ENCODE measurements at places on chromosomes 5 and 9.

- no peak for DNase-seq
Observed at GRCh38 chr9:17121264-17121663, 13.6 kb upstream of the CNTLN start.

GRCh38 chr9:7456377-7456776 lies 343.2 kb downstream of the DMAC1 start:
- DNase-seq = no peak

DNA sequence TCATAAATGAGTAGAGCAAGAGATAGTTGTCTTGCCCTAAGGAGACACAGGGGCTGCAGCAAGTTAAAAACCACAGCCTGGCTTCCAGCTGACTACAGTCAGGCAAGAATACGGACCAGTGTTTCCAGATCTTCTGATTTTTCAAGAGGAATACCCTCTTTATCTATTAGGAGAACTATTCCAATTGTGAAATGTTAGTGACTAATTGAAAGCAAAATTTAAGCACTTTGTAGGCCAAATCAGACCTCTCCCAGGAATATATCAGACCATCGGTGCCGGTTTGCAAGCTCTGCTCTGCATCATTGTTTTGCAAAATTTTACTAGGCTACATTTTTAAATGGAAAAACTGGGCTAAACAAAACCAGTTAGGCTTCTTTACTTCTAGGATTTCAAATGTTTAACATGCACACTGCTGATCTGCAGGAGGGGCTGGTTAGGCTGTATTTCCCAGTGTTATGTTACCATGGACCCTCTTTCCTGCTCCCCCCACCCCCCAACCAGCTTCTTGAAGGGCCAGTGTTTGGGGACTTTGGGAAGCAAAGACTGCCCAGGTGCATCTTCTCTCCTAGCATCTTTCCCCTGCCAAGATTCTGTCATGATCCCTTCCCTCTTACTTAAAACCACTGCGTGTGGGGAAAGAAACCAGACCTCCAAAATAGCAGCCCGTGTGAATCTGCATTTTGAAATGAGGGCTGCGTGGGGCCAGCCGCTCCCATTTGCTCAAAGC lies 1.1 kb upstream of the ARSI start:
- no peak for DNase-seq

DNA sequence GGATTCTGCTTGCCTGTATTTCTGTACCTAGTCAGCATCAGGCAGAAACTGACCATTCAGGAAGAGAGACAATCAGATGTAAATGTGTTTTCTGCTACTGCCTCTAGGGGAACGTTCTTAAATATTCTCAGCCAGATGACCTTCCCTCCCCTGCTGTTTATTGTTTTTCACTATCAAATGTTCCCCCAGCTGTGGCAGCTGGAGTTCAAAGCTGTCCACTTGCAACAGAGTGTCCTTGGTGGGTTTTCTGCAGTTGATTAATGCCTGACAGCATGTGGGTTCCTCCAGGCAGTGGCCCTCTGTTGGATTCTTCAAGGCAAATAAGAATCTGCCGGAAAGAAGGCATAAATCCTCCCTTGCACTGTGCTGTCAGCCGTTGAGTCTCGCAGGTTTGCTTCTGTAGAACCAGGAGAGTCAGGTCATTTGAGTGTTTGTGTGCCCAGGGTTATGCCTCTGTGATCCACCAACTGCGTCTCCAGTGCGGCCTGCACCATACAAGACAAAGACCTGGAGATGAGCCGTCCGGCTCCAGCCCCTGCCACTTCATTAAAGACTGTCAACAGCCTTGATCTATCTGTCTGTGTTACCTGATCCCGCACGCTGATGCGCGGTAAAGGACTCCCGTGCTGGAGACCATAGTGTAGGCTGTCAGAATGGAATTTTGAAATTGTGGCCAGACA lies 203.4 kb downstream of the GADD45G start:
- no peak for DNase-seq

- no peak for DNase-seq
Observed at GRCh38 chr9:99752417-99753109, 69.1 kb upstream of the NR4A3 start.

GRCh38 chr9:35675204-35675603 lies 1.5 kb downstream of the CA9 start:
- DNase-seq = no peak

DNA sequence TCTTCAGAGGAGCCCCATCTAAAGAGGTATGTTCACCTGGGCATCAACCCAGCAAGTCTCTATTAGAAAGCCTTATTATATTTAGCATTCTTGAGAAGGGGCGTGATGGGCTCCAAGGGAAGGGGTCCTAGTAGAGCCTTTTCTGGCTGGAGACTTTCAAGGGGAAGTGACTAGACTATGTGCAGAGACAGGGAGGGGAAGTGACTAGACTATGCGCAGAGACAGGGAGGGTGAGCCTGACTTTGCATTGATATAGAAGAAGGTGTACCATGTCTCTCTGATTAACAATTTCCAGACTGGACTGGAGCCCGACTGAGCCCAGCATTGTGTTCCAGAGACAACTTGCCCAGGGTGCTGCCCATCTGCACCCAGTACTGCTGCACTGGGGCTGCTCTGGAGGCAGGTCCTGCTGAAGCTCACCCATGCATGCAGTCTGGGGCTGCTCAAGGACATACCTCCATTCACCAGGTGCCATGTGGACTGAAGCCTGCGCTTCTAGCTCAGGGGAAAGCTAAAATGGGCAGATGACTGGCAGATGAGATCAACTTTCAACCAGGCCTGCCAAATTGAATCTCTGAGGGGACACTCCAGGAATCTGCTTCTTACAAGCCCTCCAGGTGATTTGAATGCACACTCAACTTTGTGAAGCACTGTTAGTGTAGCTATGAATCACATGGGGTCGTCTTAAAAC lies 83.0 kb upstream of the GNA14 start:
- DNase-seq = no peak

GRCh38 chr5:42090162-42090561 lies 165.1 kb downstream of the FBXO4 start:
- DNase-seq = no peak

DNA sequence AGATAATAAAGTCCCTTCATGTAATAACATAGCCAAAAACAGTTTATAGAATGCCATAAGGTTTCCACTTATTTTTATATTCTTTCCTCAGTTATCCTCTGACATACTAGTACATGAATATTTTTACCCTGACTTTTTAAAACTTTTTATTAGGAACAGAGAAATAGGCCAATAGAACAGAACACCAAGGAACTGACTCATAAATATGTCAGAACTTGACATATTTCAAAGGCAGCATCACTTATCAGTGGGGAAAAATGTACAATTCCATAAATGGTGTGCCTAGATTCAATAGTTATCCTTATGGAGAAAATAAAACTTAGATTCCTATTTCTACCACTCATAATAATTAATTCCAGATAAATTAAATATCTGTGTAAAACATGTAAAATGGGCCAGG lies 9.4 kb downstream of the STARD4 start:
- DNase-seq = no peak

GRCh38 chr9:130714586-130715110 lies 21.1 kb downstream of the EXOSC2 start:
- no peak for DNase-seq

- DNase-seq = no peak
Observed at GRCh38 chr5:439181-439580, 3.8 kb upstream of the EXOC3 start.

GRCh38 chr5:153901449-153901848 lies 137.3 kb downstream of the FAM114A2 start:
- DNase-seq = no peak

- no peak for DNase-seq
Observed at GRCh38 chr5:168187614-168188013, 103.8 kb upstream of the WWC1 start.

- no peak for DNase-seq
Observed at GRCh38 chr5:171895081-171895480, 109.5 kb downstream of the SMIM23 start.

DNA sequence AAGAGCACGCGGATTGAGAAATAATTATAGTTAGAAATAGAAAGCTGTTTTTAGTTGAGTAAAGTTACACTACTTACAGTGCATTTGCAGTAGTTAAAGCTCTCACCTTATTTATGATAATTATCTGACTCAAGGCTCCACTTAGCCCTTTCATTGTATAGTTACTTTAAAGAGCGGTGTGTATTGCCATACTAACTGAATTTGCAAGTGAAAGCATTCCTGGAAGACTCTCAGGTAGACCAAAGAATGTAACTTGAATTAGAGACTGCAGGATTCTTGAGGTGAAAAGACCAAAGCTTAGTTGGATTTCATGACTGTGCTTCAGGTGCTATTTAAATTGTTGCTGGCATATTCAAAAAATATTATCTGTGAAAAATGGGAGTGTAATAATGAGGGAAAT lies 4.2 kb upstream of the RASA1 start:
- no peak for DNase-seq

GRCh38 chr5:25453500-25453899 lies 808.7 kb upstream of the CDH10 start:
- DNase-seq = no peak

DNA sequence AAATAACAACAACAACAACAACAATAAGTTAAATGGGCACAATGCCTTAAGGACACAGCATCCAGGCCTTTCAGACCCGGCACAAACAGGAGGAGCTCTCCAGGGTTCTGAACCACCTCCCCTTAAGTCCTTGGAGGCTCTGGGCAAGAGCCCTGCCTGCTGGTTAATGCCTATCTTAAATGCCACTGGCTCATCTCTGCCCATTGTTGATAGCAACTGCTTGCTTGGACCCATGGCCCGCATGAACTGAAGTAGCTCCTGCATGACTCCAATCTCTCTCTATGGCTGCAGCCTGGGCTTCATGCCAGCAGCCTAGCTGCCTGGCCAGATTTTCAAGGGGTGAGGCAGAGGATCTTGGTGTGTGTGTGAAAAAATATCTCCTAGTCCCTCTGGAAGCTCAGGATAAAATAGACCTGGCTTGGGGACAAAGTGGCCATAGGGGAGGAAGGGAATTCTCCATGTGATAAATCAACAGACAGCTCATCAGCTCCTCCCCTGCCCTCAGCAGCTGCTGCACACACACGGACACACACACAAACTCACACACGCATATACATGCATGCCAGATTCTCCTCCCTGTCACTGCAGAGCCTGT lies 27.4 kb downstream of the FAM219A start:
- DNase-seq = no peak

DNA sequence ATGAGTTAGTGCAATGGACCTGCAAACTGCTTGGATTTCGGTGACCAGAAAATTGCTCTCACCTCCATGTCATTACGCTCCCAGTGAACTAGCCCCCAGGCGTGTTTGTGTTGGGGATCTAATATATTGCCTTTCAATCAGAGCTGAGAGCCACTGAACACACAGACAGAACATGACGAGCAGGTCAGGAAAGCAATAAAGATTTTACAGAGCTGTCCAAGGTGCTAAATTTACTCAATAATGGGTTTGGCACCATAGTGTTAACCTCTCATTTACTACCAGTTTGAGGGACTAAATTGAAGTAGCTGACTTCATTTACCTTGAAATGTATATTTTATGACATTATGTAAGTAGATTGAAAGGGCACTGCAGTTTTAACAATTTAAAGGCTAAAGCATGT lies 383.0 kb downstream of the EBF1 start:
- no peak for DNase-seq

- DNase-seq = no peak
Observed at GRCh38 chr9:2163231-2163885, 148.2 kb downstream of the SMARCA2 start.

- DNase-seq = no peak
Observed at GRCh38 chr5:171115519-171115918, 193.5 kb upstream of the TLX3 start.

- DNase-seq = no peak
Observed at GRCh38 chr5:53019320-53019719, 30.2 kb downstream of the ITGA2 start.

DNA sequence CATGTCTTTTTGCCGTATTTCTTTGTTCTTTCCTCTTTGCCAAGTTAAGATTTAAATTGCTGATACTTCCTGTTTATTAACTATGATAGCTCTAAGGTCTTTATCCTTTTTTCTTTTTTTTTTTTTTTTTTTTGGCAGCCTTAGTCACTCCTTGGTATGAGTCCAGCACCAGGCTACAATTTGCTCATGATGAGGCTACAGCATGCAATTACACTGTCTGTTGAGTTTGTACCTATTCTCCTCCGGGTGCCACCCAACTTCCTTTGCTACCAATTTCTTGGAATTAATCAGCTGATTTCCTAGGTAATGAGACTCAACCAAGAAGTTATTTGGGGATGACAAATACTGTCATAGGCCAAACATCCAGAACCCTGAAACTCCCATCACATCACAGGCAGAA lies 25.5 kb downstream of the ACTL7B start:
- no peak for DNase-seq

DNA sequence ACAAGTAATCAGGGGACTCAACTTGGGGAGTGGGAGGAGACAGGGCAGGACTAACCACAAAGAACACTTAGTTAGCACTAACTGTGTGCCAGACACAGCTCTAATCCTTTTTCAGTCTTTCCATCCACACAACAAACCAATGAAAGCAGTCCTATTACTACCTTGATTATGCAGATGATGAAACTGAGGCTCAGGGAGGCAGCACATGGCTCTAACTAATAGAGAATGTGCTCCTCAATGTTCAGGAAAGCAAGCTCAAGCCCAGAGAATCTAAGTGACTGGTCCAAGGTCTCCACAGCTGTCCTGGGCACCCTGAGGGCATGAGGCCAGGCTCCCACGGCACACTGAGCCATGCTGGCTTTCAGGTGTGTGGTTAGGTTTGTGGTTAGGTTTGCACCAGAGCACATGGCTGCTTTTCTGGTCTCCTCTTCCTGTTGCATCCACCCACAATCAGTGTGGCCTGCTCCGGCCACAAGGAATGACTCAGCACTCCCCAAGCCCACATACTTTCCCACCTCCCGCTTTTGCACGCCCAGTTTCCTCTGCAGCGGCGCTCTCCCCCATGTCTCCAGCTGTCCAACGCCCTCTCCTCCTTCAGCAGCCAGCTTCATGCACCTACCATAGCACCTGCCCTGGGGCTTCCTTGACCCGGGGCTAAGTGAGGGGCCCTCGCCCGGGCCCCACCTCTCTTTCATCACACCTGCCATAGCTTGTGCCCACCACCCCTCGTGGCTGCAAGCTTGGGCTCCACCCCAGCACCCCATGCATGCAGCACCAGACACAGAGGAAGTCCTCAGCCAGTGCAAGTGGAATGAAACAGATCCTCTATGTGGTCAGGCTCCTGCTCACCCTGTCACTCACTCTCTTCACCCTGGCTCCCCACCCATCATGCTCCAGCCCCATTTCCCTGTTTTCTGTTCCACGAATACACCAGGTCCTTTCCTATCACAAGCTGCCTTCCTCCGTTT lies 133.1 kb downstream of the GABBR2 start:
- DNase-seq = no peak
